ENCODE measurements at places on chromosomes 4 and X.

DNA sequence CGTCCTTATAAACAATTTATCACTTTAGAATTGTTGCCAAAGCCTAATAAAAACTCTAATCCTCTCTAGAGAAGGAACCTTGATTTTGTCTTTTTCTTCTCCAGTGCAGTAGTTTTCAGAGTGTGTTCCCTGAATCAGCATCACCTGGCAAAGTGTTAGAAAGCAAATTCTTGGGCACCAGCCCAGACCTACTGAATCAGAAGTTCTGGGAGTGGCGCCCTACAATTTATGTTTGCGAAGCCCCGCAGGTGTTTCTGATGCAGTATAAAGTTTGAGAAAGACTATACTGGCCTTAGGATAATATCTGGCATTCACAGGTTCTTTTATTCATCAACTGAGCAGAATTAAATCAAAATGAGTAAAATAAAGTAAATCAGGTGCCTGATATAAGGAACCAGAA is 645.8 kb upstream of the ATOH1 start:
- DNase-seq = no peak

DNA sequence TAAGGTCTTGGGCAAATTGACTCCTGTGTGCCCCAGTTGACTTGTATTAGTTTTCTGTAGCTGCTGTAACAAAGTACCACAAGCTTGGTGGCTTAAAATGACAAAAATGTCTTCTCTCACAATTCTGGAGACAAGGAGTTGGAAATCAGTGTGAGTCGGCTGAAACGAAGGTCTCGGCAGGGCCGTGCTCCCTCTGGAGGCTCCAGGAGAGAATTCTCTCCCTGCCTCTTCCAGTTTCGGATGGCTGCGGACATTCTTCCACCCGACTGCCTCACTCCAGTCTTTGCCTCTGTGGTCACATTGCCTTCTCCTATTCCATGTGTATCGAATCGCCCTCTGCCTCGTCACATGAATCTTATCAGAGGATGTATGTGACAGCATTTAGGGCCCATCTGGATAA is 66.0 kb upstream of the PHOX2B start:
- no peak for DNase-seq

DNA sequence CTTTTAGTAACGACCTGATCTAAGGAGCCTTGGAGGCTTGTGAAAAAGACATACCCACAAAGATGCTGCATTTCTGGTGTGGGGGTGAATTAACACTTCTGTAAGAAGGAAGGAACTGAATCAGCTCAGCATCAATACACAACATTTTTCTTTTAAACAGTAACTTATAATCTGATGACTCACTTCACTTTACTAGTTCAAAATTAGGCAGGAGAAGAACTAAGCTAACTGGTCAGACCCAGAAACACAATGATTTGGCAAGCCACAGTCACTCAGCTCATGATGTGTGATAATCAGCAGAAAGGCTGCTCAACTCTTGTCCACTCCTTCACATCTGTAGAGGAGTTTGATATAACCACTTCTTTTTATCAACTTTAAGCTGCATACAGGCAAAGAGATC is 4.6 kb downstream of the MMAA start:
- DNase-seq = no peak

GRCh38 chr4:108045687-108046024 is 56.0 kb downstream of the HADH start:
- DNase-seq = no peak

DNA sequence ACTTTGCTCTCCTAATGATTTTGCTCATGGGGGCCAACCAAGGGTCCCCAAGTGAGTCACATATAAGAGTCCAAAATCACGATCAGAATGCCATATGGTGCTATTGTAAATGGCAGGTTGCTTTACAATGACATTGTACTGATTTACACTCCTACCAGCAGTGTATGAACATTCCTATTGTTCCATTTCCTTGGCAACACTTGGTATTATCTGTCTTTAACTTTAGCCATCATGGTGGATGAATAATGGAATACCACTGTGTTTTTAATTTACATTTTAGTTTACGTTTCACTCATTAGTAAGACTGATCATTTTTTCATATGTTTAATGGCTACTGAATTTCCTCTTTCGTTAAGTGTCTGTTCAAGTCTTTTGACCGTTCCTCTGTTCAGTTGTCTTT is 96.5 kb downstream of the NYX start:
- DNase-seq = no peak

All from urinary bladder (tissue), 4 donors.